AG04450 (cell line): ENCODE measurements at places on chromosomes 6 and 20. TPM values are rescaled to one million over a fixed set of nuclear protein-coding genes. Genes with fewer than 3 reads are reported as not detected.

DNA sequence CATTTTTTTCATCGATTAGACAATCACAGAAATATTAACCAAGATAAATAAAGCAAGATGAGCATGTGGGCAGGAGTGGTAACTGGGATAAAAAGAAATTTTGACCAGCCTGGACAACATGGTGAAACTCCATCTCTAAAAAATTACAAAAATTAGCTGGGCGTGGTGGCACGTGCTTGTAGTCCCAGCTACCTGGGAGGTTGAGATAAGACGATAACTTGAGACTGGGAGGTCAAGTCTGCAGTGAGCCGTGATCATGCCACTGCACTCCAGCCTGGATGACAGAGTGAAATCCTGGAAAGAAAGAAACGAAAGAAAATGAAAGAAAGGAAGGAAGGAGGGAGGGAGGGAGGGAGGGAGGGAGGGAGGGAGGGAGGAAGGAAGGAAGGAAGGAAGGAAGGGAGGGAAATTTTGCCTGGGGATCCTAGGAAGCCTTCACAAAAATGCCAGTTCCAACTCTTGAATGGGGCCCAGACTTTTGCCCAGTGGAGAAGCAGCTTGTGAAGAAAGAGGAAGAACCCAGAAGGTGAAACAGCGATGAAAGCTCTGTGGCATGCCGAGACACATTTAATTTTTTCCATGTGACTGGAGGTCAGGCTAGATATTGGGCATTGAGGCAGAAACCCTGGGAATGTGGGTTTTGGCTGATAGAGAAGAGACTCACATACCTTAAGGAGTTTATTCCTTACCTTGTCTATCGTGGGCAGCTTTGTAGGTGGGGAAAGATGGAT, 20.3 kb downstream of the CCDC170 start:
- no peak for DNase-seq

DNA sequence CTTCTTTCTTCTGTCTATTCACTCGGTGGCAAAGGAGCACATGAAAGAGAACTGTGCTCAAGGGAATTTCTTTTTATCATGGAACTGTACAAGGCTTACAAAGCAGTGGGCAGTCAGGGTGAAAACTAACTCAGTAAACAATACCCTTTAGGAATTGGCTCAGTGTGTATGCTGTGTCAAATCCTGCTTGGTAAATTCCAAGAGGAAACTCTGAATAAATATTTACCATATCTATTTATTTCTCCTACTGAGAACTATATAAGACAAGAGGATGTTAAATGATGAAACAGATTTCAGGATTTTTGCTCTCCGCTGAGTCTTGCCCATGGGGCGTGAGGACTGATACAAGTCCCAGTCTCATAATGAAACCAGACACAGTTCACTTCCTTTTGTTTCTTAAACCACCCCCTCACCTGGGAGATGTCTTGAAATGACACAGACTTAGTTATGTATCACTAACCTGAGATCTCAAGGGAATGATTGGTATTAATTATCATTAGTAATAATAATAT, 188.8 kb downstream of the BACH2 start:
- DNase-seq = no peak

DNA sequence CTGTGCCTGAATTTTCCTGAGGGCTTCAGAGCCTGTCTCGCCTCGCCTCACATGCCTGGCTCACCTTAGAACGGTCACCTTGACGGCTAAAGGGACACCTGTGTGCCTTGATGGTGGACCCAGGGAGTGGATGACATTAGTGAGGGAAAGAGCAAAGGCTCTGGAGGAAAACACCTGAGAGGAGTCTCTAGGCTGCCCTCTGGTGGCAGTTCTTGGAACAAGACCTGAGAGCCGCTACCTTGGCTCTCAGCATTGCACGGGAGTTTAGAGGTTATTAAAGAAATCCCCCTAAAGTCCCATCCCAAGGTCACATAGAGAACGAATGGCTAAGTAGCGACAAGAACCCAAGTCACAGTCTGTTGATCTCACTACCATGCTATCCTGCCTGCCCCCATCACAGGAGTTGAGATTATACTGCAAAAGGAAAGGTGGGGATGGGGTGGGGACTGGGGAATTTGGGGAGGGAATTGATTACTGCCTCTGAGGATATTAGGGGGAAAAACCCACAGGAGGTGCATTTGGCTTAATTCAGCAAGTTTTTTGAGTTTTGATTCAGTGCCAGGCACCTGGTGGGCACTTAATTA, 7.9 kb upstream of the CDSN start:
- no peak for DNase-seq

- DNase-seq = no peak
These were observed 245.3 kb downstream of the MAFB start for GRCh38 chr20:40443753-40444152.

GRCh38 chr6:18545726-18546125, 158.6 kb downstream of the RNF144B start:
- DNase-seq = no peak

- DNase-seq = no peak
These were observed 11.3 kb downstream of the PTPN1 start for GRCh38 chr20:50521221-50522052.

- no peak for DNase-seq
These were observed 47.1 kb downstream of the STX7 start for GRCh38 chr6:132465530-132466485.

GRCh38 chr6:129709196-129709768, 695 bp downstream of the ARHGAP18 start:
- DNase-seq = peak; percentile 26

GRCh38 chr6:16278048-16278724, 39.8 kb downstream of the GMPR start:
- no peak for DNase-seq

- no peak for DNase-seq
These were observed 18.5 kb upstream of the SLC16A10 start for GRCh38 chr6:111068866-111069234.

Gene DNPH1
- 36.9 and 42.4 TPM in 2 replicates for polyA plus RNA-seq

Gene SEMG1
- not detected in 2 replicates for polyA plus RNA-seq

Gene CDKN1A
- 722 and 830 TPM in 2 replicates for polyA plus RNA-seq

Gene FUCA2
- polyA plus RNA-seq = 57.5 and 66.8 TPM in 2 replicates

Gene NNAT
- 54.0 and 59.6 TPM in 2 replicates for polyA plus RNA-seq

Gene PTK6
- 0.02 TPM in 1 of 2 replicates, not detected in the other for polyA plus RNA-seq

Gene C6orf118
- polyA plus RNA-seq = not detected in 2 replicates

Gene RSPO3
- not detected in 2 replicates for polyA plus RNA-seq

Gene MAFB
- polyA plus RNA-seq = 0.10 and 0.14 TPM in 2 replicates
